ENCODE measurements at places on chromosomes 1 and 21. TPM values are rescaled to one million over a fixed set of nuclear protein-coding genes. Genes with fewer than 3 reads are reported as not detected.

DNA sequence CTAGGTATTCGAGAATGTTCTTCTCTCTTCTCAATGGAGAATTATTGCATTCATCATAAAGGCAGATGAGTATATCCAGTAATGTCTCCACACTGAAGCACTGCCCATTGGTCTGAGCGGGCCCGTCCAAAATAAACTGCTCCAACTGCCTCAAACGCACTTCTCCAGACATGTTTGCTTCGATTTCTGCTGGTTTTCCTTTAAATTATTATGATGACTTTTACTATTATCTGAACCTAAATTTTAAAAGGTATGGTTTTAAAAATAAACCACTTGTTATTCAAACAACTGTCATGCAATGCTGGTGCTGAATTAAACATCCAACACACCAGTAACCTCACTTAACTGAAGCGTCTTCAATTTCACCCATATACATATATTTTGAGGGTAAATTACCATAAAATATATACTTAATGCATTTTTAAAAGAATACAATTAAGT is 1.3 kb downstream of the CDC42BPA start:
- peak overlapping the region; percentile 61 for H3K4me3 ChIP-seq
- DNase-seq, result no peak
- H3K4me1 ChIP-seq, result no peaks in the 10 kb centered on the region
- peaks cover 31% of the 10 kb centered on the region for H3K27me3 ChIP-seq
- H3K36me3 ChIP-seq, result no peaks in the 10 kb centered on the region

GRCh38 chr1:10299151-10299550 is 88.8 kb downstream of the KIF1B start:
- peak overlapping the region; percentile 39 for H3K27ac ChIP-seq
- H3K4me3 ChIP-seq, result no peak overlapping the region
- DNase-seq, result no peak

DNA sequence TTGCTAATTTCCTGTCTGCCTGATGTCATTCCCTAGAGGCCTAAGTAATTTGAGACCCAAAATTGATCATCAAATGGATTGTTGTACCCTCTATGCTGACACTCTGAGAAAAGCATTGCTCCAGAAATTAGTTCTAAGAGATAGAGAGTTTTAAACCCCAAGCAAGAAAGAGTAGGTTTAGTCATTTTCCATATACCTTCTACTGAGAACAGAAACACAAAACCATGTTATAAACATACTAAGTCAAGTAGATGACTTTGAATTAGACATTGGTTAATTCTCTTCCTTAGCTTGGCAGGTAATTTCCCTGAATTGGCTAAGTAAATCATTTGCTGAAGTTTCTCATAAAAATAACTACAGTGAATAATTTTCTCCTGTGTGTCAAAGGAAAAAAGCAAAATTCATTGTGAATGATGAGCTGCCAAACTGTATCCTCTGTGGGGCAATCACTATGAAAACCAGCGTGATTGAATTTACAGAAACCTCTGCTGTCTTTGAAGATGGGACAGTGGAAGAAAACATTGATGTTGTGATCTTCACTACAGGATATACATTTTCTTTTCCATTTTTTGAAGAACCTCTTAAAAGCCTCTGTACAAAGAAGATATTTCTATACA is 20.1 kb downstream of the FMO4 start:
- DNase-seq, result no peak
- no peaks in the 10 kb centered on the region for H3K4me1 ChIP-seq
- no peaks in the 10 kb centered on the region for H3K27me3 ChIP-seq

DNA sequence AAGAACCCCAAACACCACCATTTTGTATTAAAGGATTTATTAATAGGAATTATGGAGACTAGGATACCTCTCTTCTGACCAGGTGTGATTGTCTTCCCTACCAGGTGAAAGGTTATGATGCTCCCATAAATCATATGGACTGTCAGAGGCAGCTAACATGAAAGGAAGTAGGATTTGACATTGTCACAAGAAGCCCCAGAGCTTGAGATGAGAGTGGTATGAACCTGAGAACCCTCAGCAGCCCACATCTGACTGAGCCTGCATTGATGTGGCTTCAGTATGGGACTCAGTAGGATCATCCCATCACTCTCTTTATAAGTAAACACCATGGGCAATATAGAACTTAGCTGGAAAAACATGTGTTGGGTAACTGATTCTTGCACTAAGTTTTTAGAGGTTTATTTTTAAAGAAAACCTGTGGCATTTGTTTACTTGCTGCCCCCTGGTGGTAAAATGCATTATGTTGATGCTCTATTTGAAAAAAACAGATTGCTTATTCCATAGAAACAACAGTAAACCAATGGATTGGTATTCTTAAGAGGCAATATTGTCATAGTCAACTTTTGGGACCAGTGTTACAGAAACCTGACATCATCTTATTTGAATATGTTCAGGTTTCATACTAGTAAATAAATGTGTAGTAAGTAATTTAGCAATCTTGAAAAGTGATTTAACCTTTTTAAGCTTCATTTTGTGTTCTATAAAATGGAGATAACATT is 16.6 kb upstream of the CACYBP start:
- H3K4me1 ChIP-seq, result no peaks in the 10 kb centered on the region
- no peaks in the 10 kb centered on the region for H3K27me3 ChIP-seq
- no peak for DNase-seq
- H3K36me3 ChIP-seq, result no peaks in the 10 kb centered on the region
- H3K27ac ChIP-seq, result no peak overlapping the region

DNA sequence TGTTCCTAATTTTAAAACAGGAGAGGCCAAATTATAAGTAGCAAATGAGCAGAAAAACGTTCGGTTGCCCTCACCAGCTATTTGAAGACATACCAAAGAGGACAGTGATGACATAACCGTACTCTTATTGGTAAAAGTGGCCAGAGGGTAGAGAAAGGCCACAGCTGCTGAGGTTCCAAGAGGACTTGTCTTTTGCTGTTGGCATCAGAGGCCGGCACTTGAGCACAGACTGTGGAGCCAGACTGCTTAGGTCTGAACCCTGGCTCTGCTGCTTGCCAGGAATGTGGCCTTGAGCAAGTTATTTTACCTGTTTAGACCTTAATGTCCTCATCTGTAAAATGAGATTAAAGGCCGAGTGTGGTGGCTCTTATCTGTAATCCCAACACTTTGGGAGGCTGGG is 14.9 kb downstream of the ETV3L start:
- H3K4me1 ChIP-seq, result no peaks in the 10 kb centered on the region
- no peaks in the 10 kb centered on the region for H3K27me3 ChIP-seq
- no peak for DNase-seq
- H3K4me3 ChIP-seq, result no peak overlapping the region
- no peak overlapping the region for H3K27ac ChIP-seq

Gene RNU1-1
- not detected for polyA plus RNA-seq

GRCh38 chr1:55369474-55369873 is 154.3 kb upstream of the USP24 start:
- no peak for DNase-seq
- no peak overlapping the region for H3K4me3 ChIP-seq
- no peaks in the 10 kb centered on the region for H3K4me1 ChIP-seq
- no peaks in the 10 kb centered on the region for H3K27me3 ChIP-seq

Gene LCE1C
- polyA plus RNA-seq, result not detected

- DNase-seq, result no peak
- no peak overlapping the region for H3K27ac ChIP-seq
- no peaks in the 10 kb centered on the region for H3K27me3 ChIP-seq
- no peaks in the 10 kb centered on the region for H3K4me1 ChIP-seq
- H3K4me3 ChIP-seq, result no peak overlapping the region
Measured at GRCh38 chr1:163022129-163022528, 47.0 kb upstream of the RGS4 start.

Gene TRABD2B
- polyA plus RNA-seq, result 0.11 TPM

GRCh38 chr1:90198616-90199332 is 203.9 kb downstream of the ZNF326 start:
- no peak overlapping the region for H3K27ac ChIP-seq
- DNase-seq, result no peak
- H3K36me3 ChIP-seq, result no peaks in the 10 kb centered on the region
- H3K4me3 ChIP-seq, result no peak overlapping the region

DNA sequence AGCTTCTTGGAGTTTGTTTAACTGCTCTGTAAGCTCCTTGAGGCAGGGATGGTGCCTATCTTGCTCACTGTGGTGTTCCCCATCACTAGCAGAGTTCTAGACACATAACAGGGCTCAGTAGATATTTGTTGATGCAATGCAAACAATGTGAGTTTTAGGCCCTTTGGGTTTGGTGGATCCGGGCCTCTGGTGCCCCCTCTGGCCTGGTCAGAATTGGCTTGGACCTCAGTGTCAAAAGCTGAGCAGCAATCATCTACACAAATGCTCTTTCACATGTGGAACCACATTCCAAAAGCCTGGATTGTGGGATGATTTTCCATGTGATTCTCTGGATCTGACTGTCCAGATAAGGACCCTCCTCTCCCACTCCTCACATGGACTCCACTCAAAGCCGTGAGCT is 53.4 kb upstream of the BCAR3 start:
- DNase-seq, result no peak
- no peaks in the 10 kb centered on the region for H3K36me3 ChIP-seq
- peaks cover 18% of the 10 kb centered on the region for H3K4me1 ChIP-seq
- H3K27me3 ChIP-seq, result no peaks in the 10 kb centered on the region

- no peaks in the 10 kb centered on the region for H3K36me3 ChIP-seq
- peak overlapping the region; percentile 85 for H3K4me3 ChIP-seq
- H3K4me1 ChIP-seq, result peaks cover 42% of the 10 kb centered on the region
- no peak for DNase-seq
- H3K27me3 ChIP-seq, result no peaks in the 10 kb centered on the region
Measured at GRCh38 chr1:235867903-235868469, 1.3 kb upstream of the LYST start.

DNA sequence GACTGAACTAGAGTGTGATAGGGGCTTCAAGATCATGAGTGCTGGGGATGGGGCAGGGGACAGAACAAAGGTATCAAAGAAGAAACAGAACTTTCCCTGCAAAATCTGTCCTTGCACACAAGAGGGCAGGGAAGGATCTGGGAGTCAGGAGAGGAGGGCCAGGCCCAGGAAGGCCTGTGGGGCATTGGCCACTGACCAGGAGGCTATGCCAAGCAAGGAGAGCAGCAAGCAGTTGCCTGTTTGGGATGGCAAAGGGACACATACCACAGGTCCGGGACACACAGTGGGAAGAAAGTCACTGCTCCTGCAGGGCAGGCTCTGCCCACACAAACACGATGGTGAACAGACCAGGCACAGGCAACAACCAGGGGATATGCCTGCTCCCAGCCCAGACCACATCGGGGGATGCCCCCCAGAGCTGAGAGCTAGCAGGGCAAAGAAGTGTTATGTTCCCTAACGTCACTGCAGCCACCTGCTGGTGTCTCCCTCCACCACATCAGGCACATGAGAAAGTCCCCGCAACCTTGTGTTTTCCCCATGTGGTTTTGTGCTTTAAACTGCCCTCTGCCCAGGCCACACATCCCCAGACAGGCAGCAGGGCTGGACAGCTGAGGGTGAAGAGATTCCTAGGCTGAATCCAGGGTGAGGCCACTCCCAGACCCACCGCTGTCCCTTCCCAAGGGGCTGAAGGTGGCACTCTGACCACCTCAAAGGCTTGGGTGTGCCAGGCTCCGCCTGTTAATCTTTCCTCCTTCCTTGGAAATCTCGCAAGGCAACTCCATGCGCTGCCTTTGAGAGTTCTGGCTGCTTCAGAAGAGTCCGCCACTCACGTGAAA is 53.6 kb downstream of the KIF21B start:
- no peak overlapping the region for H3K4me3 ChIP-seq
- H3K4me1 ChIP-seq, result peaks cover 3% of the 10 kb centered on the region
- H3K36me3 ChIP-seq, result no peaks in the 10 kb centered on the region
- DNase-seq, result no peak
- no peak overlapping the region for H3K27ac ChIP-seq

DNA sequence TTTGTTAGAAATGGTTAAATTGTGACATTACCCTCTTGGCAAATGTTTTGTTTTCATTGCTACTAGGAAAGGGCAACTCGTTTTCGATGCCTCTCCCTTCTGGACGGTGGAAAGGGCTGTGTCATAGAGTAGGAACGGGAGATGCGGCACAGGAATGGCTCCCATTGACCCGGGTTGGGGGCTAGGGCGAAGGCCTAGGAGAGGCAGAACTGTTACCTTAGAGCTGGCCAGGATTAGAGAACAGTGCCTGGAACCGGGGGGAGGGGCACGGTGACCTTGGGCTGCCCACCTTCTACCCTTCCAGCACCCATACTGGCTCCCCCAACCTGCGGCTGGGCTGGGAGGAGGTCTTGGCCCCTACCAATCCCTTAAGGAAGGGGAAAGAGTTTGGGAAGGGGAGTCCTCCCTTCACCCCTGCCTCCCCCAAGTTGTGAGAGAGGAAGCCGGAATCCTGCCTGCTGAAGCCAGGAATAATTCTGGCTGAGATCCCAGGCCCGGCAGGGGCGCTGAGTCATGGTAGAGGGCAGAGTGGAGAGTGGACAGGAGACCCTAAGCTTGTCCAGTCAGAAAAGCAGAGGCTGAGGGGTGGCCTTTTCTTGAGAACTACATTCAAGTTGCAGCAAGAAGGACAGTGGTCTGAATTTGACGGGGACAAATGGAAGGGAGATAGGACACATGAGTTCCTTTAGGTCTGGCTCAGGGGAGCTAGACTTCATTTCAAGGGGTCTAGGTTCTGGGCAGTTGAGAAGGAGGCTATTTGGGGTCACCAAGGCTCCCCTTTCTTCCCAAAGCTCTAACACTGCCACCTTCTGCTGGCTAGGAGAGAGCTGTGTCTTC is 8.2 kb downstream of the LMNA start:
- H3K4me3 ChIP-seq, result peak overlapping the region; percentile 24
- peak overlapping the region; percentile 89 for H3K27ac ChIP-seq
- peaks cover 33% of the 10 kb centered on the region for H3K27me3 ChIP-seq
